ENCODE measurements at places on chromosomes 16 and 17.

GRCh38 chr16:23310744-23311143 lies 8.6 kb downstream of the SCNN1B start:
- no peak for DNase-seq

- DNase-seq: no peak
Measured at GRCh38 chr16:83676086-83676485, 131.7 kb upstream of the HSBP1 start.

GRCh38 chr17:77736199-77736585 lies 222.3 kb upstream of the TNRC6C start:
- no peak for DNase-seq

GRCh38 chr17:69058165-69058564 lies 2.6 kb downstream of the ABCA9 start:
- no peak for DNase-seq

- DNase-seq: peak; percentile 34
Measured at GRCh38 chr17:10652984-10653659, 4.0 kb downstream of the MYH3 start.

- DNase-seq: peak; percentile 79
Measured at GRCh38 chr17:1720856-1721386, 3.6 kb upstream of the WDR81 start.

- DNase-seq: no peak
Measured at GRCh38 chr16:4994719-4995434, 36.7 kb downstream of the SEC14L5 start.

- peak; percentile 90 for DNase-seq
Measured at GRCh38 chr17:44779211-44780025, 20.6 kb downstream of the ADAM11 start.

GRCh38 chr17:32259586-32259985 lies 6.0 kb upstream of the RHBDL3 start:
- no peak for DNase-seq

- DNase-seq: no peak
Measured at GRCh38 chr16:74487634-74488495, 66.6 kb upstream of the CLEC18B start.

DNA sequence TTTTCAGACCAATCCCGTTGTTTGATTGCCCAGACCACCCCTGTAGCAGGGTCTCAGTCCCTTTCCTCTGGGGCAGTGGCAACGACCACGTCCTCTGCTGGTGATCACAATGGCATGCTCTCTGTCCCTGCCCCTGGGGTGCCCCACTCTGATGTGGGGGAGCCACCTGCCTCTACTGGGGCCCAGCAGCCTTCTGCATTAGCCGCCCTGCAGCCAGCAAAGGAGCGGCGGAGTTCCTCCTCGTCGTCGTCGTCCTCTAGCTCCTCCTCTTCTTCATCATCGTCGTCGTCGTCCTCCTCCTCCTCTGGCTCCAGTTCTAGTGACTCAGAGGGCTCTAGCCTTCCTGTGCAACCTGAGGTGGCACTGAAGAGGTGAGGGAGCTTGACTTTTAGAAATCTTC lies 9.2 kb downstream of the ELOB start:
- DNase-seq: no peak

DNA sequence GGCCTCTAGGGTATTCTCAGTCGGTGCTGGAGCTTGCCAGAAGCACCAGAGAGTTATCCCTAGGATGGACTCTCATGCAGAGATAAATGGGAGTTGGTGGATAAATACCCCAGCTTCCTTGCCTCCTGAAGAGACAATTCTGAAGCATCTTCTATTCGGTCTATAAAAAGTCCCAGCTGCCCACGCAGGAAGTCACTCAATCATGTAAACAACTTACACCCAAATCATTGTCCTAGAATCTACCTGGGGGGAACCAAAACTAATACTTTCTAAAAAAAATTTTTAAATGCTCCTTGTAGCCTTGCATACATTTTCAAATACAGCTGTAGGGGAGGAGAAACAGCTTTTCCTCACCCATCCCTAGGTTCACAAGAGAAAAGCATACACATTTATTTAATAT lies 66.6 kb upstream of the ELAC2 start:
- no peak for DNase-seq

DNA sequence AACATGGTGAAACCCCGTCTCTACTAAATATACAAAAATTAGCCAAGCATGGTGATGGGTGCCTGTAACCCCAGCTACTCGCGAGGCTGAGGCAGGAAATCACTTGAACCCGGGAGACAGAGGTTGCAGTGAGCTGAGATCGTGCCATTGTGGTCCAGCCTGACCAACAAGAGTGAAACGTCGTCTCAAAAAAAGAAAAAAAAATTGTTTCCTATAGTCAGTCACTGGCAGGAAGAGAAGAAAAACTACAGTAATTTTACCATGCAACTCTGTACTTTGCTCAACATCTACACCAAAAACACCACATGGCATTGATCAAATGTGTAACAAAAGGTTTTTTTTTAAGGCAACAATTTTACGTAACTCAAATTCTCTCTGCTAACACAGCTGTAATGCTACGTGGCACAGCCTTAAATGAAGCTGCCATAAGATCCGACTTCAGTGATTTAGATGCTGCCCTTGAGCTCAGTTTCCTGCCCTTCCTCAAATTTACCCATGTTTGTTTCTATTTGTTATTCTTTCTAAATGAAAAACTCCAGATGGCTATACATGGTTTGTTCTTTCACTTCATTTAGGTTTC lies 40.2 kb downstream of the CNOT1 start:
- no peak for DNase-seq

DNA sequence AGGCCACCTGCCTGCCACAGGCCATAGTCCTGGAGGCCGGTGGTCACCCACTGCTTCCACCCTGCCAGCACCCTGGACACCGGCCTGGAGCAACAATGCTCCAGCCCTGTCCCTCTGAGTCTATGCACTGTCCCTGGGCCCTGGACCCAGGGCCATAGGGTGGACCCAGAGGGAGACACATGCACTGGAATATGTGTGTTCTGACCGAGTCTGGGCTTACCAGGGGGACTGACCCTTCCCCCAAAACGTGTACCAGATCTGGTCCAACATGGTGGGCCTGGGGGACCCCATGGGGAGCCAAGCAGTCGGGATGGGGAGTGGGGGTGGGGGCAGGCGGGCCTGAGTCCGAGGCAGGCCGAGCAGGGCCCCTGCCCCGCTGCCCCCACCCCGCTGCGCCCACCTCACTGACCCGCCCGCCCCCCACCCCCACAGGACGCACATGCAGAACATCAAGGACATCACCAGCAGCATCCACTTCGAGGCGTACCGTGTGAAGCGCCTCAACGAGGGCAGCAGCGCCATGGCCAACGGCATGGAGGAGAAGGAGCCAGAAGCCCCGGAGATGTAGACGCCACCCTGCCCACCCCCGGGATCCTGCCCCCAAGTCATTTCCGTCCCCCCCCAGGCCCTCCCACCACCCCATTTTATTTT lies 357.4 kb downstream of the SEC14L1 start:
- no peak for DNase-seq

GRCh38 chr17:62848334-62848733 lies 40.2 kb upstream of the MARCHF10 start:
- DNase-seq: no peak
